ENCODE measurements at places on chromosomes 2 and 18. TPM values are rescaled to one million over a fixed set of nuclear protein-coding genes. Genes with fewer than 3 reads are reported as not detected.

DNA sequence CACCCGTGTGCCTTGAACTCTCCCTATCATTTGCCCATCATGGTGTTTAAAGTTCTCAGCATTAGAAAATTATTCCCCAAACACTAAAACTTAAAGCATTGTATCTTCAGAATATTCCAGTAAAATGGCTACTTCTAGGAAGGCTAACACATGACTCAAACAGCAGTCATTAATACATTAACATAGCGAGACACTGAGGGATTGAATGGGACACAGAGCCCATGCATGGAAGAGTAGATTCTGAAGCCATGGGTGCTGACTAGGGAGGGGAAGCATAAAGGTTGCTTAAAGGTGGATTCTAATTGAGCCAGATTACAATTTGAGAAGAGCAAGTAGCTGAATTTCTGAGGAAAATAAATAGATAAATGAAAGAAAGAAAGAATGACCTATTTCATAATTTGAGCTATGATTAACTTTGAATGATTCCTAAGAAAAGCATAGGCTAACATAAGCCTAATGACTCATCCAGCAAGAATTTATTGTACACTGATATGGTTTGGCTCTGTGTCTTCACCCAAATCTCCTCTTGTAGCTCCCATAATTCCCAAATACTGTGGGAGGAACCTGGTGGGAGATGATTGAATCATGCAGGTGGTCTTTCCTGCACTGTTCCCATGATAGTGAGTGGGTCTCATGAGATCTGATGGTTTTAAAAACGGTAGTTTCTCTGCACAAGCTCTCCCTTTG, 79.8 kb upstream of the PIK3C3 start:
- no peak for DNase-seq

GRCh38 chr2:29105375-29105774, 9.8 kb upstream of the CLIP4 start:
- DNase-seq, result no peak

DNA sequence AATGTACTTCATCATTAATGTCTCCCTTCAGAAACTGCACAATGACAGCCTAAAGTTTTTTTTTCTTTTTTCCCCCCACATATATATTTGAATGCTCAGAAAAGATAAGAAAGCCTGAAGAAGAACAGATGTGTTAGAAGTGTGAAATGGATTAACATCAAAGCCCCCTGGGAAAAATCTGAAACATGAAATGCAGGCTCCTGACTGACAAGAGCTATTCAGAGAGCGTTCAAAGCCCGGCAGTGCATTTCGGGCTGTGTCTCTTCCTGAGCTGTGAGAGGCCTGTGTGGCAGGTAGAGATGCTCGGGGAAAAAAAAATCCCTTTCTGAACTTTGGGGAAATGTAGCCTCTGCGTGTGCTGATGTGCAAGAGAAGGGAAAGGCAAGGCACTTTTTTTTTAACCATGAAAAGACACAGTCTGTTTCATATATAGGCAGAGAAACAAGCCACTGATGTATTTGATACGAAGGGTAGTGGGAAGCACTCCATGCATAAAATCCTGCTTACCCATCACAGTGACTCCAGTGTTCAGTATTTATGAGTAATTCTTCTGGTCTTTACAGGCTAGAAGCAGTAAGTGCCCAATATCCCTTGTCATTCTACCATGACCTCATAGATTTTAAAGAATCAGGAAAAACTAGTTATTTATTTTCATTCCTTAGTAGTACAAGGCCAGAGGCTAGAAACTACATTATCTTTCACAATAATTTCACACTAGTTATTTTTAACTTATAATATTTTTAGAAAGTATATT, 1574.2 kb upstream of the PIK3C3 start:
- no peak for DNase-seq

The CPO gene
- not detected for total RNA-seq

The HJURP gene
- total RNA-seq, result 2.0 TPM

All from frontal cortex (tissue), 4 donors.